ENCODE measurements at places on chromosomes 5 and 9.

DNA sequence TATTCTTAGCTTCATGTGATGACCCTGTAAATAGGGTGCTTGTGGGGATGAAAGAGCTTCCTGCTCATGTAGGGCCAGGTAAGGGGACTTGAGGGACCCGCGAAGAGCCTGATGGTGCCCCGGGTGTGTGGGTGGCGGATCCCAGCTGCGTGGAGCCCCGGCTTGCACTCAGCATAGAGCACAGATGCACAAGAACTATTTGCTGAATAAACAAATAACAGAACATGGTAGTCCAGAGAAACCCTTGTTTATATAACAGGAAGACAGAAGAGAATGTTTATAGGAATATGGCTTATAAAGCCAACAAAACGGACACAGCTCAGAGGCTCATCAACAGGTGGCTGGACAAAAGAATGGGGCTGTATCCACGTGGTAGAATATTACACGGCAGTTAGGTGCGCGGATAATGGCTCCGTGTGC, 106.9 kb upstream of the COL5A1 start:
- DNase-seq, result no peak

DNA sequence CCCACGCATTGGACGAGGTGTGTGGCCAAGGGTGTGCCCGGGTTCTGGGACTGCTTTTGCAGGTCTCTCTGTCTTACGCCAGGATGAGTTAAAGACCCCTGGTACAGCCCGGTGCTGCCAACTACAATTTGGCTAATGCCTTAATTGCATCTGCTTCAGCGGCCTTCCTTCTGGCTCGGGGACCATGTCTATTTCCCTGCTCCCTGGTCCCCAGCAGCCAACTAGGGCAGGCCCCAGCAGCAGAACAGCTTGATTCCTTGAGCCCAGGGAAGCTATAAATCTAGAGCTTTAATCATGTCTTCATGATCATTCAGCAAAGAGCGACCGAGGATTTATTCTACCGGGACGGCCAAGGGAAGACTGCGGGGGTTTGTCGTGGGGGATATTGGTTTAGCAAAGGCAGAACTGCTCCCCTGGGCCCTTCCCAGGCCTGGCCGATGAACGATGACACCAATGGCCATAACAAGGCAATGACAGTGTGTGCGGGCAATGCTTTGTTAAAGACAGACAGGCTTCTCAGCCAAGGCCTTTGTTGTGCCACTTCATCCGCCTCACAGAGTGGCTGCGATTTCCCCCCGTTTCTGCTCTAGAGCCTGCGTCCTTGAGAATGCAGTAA, 51.4 kb downstream of the CFAP77 start:
- no peak for DNase-seq

DNA sequence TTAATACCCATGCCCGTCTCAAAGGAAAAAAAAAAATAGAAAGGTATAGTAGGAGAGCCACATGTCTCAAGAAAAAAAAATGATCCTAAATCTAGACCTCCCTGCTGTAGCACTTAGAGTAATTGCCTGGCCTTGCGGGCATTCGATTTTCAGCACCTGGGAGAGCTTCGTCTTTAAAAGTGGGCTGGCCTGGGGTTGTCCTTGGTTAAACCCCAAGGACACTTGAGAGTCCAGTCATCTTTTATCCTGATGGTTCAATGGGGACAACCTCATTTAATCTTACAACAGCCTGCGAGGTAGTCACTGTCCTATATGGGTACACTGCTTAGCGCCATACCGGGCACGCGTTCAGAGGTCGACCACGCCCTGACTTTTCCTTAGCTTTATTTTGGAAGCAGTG, 60.1 kb downstream of the MAT2B start:
- no peak for DNase-seq

DNA sequence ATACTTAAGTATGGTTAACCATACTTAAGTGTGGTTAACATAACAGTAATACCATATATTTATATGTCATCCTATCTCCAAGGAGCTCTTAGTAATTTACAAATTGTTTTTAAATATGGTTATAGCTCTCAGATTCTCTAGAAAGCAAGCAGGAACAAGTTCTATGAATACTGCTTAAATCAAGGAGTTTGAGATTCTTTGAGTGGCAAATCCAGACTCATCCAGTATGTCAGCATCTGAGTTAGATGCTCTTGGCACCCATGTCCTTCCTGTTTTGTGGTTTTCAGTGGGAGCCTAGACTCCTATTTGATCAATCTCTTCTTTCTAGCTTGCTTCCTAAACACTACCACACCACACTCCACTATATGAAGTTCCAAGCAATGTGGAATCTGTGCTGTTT, 114.7 kb upstream of the GDNF start:
- no peak for DNase-seq

GRCh38 chr5:152349683-152350526, 55.2 kb downstream of the NMUR2 start:
- DNase-seq, result peak; percentile 29

DNA sequence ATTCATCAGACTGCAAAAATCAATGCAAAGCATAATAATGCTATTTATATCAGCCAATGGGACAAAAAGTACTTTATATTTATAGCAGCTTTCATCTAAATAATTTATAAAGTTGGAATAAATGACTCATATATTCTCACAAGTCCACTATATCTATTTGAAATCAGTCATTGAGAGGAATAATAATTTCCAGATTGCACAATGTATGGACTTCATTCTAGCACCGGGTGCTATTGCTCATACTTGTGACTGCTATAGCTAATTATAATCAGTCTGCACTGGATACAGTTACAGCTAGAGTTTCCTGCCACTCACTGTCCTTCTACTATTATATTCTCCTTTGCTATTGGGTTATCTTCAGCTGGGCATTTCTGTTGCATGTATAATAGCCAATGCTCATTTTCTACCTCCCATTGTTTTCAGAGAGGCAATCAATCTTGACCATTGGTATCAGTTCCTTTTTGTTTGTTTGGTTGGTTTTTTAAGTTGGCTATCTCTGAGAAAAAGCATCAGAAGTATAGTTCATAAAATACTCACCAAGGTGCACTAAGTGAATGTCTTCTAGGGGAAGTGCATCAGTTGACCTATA, 1.9 kb downstream of the CDH18 start:
- DNase-seq, result no peak

DNA sequence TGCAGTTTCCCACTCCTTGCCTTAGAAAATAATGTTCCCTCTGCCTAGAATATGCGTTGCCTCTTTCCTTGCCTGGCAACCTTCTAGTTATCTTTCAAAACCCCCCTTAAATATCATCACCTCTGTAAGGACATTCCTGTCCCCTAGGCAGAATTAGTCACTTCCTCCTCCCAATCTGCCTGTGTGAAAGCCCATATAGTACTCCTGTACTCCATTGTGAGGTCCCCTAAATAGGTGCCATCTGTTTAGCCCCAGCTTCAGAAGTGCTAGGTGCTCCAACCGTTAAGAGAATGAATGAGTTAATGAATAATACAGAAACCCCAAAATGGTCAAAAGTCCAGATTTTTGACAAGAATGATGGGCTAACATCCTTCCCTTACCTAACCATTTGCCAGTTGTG, 181.4 kb downstream of the GDNF start:
- no peak for DNase-seq

DNA sequence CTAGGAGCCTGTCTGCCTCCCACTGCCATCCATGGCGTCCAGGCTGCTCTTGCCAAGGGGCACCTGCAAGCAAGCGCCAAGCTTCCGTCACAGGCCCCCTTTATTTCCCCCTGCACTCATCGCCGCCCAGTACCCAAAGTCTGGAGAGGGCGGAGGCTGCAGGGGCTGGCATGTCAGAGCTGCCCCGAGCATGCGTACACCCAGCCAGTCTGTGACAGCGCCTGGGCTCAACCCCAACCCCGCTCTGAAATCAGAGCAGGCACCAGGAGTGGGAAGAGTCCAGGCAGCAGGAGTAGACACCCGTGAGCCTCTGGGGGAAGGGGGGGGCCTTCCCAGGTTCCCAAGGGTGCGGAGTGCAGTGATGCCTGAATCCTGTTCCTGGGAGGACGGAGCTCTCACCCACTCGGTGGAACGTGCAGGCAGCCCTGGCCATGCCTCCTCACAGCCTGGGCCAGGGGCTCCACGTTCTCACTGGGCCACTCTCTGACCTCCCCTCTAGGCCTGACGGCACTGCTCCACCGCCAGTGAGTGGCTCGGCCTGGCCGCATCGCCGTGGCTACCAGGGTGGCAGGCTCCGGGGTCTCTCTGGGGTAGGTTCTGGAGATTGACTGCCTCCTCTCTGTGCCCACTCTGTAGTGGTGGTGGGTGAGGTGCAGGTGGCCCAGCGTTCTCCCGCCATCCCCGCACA, 469.0 kb downstream of the CDH9 start:
- DNase-seq, result no peak

DNA sequence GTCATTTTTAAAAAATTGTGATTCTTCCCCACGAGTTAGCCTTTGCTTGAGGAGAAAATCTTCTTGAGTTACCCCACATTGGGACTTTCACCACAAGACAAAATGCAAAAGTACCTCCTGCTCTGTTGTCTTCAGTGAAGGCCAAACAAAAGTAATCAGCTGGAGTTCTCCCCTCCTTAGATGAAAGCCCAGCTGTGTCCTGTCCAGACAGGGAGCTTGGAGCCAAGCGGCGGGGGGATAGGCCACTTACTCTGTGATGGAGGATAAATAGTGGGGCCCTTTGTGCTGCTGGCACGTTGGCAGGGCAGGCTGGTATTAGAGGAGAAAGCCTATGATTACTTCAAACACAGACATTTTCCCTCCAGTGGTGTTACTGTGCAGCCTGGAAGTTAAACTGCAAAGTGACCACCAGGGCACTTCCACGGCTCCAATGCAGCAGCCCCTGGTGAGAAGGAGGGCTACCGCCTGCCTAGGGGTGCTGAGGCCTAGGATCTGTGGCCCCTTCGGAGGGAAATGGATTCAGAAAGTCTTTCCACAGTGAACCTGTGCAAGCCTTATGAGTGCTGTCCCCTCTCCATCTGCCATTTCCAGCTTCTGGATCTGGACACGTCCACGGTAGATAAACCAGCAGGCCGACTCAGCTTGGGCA, 155.0 kb downstream of the TMEM167A start:
- no peak for DNase-seq

- DNase-seq, result no peak
These were observed 46.2 kb upstream of the FCN2 start for GRCh38 chr9:134834217-134834956.

DNA sequence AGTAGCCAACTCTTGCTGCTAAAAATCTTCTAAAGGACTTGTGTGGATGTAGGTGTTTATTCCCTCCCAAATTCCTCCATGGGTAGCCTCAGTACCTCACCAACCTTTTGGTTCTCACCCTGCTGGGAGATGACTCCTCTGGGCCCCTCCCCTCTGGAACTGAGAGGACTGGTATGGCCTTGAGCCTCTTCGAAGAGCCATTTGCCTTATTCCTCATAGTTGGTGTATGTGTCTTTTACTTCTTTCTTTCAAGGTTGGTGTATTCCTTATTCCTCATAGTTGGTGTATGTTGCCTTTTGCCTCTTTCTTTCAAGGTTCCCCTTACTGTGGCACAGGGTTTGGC, 48.3 kb downstream of the GNAQ start:
- no peak for DNase-seq

DNA sequence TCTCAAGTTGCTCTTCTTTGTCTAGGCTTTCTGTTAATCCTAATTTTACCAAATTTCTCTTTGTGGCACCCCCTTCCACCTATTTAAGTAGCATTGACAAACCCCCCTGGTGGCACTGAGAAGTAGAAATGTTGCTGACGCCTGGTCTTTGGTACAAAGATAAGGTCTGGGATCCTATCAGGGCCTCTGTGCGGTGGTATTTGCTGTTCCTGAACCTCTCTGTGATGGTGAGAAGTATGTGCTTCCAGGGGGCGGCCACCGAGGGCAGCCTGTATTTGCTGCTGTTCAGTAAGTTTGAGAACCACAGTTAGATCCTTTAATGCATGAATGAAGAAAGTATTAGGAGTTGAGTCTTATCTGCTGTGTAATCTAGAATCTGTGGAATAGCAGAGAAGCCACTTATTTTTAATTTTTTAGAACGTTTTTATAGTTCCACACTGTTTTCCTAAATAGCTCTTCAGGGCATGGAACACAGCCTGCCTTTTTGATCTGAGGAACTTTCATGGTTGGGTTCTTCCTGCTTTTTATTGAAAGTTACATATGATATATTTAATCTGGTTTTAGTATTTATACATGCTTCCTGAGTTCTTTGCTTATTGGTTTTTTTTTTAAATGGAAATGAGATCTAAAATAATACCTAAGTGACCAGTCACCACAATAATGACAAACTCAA, 124.2 kb downstream of the TRIO start:
- no peak for DNase-seq

- DNase-seq, result no peak
These were observed 18.0 kb upstream of the SMC2 start for GRCh38 chr9:104075801-104076753.

DNA sequence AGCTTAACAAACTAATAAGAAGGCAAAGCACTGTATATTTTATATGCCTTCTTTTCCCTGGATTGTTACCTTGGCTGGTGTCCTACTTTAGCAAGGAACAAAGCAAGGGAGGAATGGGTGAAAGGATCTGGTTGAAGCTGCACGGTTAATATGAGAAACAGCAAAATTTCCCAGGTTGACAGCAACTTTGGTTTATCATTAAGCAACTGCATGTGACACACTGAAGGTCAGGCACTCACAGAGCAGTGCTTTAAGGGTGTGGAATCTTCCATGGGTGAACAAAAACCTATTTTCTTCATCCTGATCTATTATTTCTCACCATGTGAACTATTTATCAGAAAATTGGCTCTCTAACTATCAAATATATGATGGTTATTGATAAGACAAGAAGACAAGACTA, 109.0 kb upstream of the ATP10B start:
- DNase-seq, result no peak

DNA sequence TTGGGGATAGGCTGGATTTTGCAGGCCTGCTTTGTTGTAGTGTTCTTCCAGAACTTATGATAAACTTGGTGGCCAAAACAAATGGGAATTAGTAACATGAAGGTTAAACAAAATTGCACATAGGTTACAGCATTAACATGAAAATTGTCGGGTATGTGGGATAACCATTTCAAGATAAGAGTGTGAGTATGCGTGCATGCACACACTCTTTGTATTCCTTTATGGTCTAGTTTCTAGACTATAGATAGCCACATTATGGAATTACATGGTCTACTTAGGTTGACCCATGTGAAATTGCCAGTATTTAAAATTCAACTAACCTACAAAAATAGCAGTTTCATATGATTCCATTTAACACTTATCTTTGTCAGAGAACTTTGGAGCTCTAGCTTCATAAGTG, 1.4 kb downstream of the HMGCR start:
- DNase-seq, result no peak

DNA sequence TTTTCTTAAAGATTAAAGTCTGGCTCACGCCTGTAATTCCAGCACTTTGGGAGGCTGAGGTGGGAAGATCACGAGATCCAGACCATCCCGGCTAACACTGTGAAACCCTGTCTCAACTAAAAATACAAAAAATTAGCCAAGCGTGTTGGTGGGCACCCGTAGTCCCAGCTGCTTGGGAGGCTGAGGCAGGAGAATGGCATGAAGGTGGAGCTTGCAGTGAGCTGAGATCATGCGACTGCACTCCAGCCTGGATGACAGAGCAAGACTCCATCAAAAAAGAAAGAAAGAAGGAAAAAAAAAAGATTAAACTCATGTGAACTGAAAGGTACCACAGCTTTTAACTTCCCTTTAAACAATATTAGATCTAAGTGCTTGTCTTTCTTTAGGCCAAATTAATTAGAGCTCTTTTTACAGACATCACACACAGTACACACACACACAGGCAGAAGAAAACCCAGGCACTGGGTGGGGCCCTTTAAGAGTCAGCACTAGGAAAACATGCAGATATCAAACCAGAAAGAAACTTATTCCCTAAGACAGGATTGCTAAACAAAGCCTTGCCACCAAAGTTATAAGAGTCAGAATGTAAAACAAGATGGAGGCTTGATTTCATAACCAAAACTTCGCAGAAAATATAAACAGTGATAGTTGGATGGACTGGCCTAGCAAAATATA, 29.3 kb upstream of the UHRF2 start:
- no peak for DNase-seq

GRCh38 chr5:72015103-72015548, 92.1 kb upstream of the MAP1B start:
- DNase-seq, result peak; percentile 78

Measured in BE2C (cell line).